ENCODE measurements at places on chromosomes 12 and 14.

DNA sequence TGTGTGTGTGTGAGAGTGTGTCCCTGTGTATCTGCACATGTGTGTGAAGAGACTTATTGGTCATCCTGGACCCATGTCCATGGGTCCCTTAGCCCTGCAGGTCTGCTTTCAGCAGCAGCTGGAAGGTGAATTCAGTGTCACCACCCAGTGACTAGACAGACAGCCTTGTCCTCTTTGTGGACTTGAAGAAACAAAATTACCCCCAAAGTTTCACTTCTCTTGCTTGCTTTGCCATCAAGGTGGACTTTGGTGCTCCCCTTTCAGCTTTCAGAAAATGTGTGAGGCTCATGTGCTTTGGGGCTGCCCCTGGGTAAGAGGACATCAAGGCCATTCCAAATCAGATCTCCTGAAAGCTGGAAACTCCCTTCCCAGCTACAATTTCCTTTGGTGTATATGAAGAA is 1063.8 kb downstream of the BCL11B start:
- DNase-seq: no peak

- DNase-seq: no peak
Observed at GRCh38 chr14:23568600-23569331, 1.2 kb upstream of the AP1G2 start.

DNA sequence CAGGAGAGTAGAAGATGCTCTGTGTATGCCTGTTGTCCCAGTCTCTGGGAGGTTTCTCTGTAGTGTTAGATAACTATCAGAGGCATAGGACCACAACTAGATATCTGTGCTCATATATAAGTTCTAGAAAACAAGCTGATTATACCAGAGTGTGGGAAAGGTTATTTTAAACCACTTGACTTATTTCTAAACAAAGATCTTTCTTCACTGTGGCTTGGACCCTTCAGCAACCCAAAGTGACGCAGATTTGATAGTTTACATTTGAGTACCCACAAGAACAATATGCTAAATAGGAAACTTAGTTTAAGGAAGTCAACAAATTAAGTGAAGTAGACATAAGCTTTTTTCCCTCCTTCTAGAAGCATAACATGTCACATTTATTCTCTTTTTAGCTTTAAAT is 41.3 kb downstream of the RIC8B start:
- no peak for DNase-seq

DNA sequence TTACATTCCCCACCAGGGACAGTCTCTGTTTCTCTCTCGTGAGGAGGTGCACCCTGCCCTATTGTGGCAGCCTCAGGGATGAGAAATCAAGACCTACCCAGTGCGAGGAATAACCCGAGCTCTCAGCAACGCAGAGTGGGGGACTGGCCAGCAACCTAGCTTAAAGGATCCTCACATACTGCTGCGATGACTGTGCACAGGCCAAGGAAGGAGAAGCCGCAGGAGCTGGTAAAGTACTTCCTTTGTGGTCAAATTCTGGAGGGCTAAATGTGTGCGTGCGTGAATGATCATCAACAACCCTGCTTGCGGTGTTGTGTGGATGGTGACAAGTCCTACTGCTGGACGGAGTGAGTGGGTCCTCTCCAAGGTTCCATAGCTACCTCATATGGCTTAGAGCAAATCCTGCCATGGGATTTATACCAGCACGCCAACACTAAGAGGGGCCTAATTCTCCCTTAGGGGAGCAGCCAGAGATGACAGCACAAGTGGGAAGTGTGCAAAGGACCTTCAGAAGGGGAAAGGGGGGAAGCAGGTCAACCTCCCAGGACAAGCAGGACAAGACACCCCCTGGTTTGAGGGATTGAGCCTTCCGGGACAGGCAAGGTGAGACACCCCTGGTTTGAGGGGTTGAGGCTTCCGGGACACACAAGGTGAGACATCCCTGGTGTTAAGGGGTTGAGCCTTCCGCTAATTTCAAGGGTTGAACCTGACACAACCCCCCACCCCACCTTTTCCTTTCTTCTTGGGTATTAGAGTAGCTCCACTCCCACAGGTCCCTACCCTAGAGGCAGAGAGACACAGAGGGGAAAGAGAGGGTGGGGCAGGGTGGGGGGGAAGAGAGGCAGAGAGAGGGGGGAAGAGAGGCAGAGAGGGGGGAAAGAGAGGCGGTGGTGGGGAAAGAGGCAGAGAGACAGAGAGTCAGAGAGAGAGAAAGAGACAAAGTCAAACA is 58.8 kb upstream of the AP4S1 start:
- no peak for DNase-seq

GRCh38 chr14:99538275-99538674 is 57.1 kb downstream of the CCNK start:
- no peak for DNase-seq

- DNase-seq: no peak
Observed at GRCh38 chr14:91331721-91332120, 85.9 kb downstream of the CCDC88C start.

DNA sequence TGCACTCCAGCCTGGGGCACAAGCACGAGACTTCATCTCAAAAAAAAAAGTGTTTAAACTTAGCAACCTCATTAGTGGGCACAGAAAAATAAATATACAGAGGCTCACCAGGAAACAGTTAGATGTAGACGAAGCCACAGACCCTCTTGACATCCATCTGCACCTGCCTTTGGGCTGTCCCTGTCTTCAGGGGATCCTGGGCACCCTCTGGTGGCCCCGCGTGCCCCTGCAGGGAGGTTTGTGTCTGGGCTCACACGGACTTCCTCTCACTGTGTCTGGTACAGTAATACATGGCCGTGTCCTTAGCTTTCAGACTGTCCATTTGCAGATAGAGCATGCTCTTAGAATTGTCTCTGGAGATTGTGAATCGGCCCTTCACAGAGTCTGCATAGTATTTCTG is 916.5 kb downstream of the TMEM121 start:
- no peak for DNase-seq

DNA sequence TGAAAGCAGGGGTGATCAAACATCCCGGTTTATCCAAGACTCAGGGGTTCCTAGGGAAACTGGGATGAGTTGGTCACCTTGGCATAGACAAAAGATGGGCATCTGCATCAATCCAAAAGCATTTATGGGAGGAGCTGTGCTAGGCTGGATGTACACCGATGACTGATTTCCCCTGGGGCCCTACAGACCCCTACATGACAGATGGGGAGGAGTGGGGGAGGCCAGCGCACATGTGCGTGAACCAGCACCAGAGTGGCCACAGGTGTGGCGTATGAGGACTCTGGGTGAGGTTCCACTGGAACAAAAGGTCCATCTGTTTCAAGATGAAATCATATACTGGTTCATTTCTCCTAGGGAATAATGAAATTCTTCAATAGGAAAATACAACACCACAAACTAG is 210.4 kb downstream of the ITPR2 start:
- DNase-seq: no peak

DNA sequence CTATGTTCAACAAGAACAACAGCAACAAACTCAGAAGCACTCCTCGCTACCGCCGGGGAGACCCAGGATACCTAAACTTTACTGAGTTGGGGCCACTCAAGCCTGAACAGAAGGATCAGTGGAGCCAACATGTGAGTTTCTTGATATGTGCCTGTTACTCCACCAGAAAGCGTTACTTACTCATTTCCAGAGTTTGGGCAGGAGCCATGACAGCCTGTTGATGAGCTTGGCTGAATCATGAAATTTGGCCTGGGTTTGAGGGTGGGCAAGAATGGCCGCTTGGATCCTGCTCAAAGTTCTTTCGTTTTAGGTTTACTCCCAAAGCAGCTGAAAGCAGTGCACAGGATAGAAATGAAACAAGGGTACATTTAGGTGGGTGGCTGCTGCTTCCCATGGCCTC is 12.0 kb upstream of the GALNT6 start:
- no peak for DNase-seq

GRCh38 chr12:42486407-42486806 is 103.1 kb downstream of the PRICKLE1 start:
- DNase-seq: no peak

DNA sequence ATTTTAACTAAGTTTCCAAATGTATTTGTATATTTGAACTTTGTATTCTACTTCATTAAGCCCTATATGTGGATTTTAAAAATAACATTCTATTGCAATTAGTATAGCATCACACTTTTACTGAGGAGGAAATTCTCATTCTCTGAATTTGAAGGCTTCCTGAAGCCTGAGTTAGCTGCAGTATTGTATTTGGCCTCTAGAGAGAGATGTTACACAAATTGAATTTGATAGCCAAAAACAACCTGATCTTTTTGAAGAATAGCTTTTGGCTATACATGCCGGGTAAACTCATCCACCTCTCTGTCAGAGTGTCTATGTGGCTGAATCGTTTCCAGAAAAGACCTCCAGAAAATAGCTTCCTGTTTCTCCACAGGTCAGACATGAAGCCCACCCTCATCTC is 316.5 kb upstream of the OR4E1 start:
- DNase-seq: no peak
